NCI-H226 (cell line): ENCODE measurements at places on chromosomes 5 and 9.

- DNase-seq: peak; percentile 41
These were observed 7.6 kb upstream of the FAM240B start for GRCh38 chr9:38727497-38728001.

- no peak for DNase-seq
These were observed 190.1 kb downstream of the CWC27 start for GRCh38 chr5:64958757-64959391.

GRCh38 chr5:122756264-122756911 is 18.5 kb upstream of the SNX2 start:
- peak; percentile 78 for DNase-seq

- no peak for DNase-seq
These were observed 55.8 kb downstream of the NUP214 start for GRCh38 chr9:131181091-131181681.

DNA sequence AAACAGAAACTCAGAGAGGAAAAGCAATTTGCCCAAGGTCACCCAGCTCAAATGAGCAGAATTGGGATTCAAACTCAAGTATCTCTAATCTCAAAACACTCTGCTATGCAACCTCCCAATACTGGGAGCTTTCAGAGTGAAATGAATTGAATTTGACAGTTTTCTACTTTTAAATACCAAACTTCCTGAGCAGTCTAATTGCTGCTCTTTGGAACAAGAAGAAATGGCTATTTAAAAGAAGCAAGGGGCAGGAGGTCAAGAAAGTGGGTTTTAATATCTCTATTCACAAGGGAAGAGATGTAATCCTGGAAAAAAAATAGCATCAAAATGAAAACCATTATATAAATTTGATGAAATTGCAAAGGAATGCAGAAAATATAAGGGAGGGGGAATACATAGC is 142.6 kb downstream of the INSYN2B start:
- no peak for DNase-seq

DNA sequence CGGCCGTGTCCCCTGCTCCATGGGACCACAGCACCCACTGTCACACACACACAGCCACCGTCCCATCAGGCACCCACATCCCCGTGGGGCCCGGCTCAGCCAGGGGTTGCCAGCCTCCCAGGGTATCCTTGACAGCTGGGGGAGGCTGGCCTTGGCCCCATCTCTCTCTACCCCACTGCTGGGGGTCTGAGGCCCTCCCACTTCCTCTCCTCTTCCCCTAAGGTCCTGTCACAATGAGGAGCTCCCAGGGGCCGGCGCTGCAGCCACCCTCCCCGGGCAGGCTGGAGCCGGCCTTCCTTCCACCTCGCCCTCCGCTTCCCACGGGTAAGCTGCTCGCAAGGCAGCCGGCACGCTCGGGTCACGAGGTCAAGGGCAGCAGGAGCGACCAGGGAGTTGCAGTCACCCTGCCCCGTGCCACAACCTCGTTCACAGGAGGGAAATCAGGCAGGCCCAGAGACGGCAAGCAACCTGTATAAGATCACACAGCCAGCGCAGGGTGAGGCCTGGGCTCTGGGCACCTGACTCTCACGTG is 38.6 kb upstream of the NOTCH1 start:
- DNase-seq: no peak

DNA sequence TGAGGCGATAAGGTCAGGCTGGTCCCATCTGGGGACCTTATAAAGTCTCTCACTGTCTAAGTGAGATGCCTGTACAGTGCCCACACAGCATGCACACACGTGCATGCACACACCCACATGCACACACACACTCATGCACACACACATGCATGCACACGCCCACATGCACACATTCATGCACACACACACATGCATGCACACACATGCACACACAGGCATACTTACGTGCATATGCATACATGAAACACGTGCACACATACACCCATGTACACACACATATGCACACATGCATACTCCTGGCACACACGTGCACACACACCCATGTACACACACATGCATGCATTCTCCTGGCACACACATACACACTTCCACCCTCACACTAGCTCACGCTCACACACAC is 12.2 kb downstream of the COL23A1 start:
- no peak for DNase-seq

- DNase-seq: no peak
These were observed 24.7 kb upstream of the CTNND2 start for GRCh38 chr5:11928909-11929308.

GRCh38 chr5:64637144-64637543 is 53.2 kb upstream of the SHISAL2B start:
- DNase-seq: no peak

- no peak for DNase-seq
These were observed 1021.7 kb downstream of the EFNA5 start for GRCh38 chr5:106649031-106649430.

DNA sequence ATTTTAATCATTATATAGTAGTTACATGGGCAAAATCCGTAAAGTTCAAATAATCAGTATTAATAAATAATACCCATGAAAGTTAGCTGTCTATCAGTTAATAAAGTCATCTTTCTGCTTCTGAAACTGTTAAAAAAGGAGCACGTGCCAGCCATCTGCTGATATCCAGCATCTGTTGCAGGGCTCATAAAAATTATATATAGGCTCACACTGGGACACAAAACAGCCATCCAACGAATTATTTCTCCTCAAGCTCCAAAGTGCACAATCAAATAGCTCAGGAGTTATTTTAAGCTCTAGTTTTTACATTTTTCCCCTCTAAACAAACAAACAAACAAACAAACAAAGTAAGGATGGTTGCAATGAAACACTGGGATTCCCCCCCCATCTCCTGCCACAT is 48.3 kb downstream of the MRPS27 start:
- no peak for DNase-seq

- no peak for DNase-seq
These were observed 104.6 kb upstream of the LRRTM2 start for GRCh38 chr5:138979684-138980280.

- DNase-seq: no peak
These were observed 70.1 kb downstream of the PIP5K1B start for GRCh38 chr9:68775003-68775730.

DNA sequence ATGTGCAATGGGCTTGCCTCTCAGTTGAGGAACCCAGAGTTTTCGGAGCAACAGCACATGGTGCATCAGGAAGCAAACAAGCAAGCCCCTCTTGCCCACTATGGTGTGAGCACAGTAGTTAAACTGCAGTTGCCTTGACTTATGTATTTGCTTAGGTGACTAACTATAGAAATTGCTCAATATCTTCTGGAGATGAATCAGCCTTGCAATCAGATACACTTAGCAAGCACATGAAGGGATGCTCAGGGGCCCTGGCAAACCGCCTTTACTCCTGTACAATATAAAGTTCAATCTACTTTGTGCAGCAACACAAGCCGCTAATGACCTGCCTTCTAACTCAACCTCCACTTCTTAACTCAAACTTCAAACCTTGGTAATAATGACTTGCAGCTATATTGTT is 581.7 kb upstream of the RIOK2 start:
- peak; percentile 54 for DNase-seq

GRCh38 chr9:130193103-130193502 is 20.9 kb downstream of the NCS1 start:
- DNase-seq: no peak

DNA sequence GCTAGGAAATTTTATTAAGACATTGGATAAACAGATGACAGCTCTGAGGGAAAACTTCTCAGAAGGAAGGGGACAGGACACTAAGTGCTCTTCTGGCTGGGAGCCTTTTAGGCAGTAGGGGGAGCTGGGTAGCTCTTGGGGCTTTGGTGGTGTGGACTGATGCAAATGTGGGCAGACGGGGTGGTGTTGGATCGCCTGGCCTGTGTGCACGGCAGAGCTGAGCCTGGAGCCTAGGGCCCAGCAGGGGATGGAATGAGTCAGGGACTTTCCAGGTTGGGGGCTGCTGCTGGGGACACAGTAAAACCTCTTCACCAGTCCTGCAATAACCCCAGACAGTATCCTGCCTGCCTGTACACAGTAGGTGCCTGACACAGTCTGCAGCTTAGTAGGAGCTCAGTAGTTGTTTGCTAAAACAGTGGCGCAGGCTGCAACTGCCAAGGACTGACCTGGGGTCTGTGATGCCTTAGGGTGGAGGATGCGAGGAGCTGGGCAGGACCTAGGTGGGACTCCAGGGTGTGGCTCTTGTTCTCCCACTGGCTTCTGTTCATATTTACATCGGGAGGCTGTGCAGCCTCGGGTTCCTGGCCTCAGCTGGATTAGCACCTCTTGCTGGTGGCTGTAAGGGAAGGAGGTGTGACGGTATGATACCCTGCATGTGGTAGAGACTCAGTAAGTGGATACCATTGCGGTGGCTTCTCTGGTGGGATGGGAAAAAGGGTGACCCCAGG is 83.8 kb downstream of the DAB2IP start:
- peak; percentile 58 for DNase-seq

DNA sequence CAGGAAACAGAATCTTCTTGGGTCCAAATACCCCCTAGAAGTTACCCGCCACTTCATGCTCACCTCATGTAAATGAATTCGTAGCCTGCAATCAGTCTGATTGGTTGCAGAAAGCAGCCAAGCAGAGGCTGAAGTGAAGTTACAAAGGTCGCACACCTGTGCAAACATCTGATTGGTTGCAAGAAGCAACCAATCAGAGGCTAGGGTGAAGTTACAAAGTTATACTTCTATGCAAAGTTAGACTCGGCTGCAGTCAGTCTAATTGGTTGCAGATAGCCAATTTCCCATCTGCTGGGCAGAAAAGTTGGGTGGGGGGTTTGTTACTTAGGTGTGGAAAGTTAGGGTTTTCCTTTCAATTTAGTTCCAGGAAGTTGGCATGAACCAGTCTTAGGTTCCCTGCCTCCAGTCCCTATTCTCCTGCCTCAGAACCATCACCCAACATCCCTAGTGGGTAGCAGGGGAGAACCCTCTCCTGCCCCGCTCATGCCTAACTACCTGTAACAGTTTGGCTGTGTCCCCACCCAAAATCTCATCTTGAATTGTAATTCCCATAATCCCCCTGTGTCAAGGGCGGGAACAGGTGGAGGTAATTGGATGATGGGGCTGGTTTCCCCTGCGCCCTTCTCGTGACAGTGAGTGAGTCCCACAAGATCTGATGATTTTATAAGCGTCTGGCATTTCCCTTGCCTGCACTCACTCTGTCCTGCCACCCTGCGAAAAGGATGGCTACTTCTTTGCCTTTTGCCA is 1.2 kb upstream of the RUSC2 start:
- DNase-seq: no peak

GRCh38 chr5:43303242-43303641 is 10.0 kb downstream of the HMGCS1 start:
- DNase-seq: no peak

DNA sequence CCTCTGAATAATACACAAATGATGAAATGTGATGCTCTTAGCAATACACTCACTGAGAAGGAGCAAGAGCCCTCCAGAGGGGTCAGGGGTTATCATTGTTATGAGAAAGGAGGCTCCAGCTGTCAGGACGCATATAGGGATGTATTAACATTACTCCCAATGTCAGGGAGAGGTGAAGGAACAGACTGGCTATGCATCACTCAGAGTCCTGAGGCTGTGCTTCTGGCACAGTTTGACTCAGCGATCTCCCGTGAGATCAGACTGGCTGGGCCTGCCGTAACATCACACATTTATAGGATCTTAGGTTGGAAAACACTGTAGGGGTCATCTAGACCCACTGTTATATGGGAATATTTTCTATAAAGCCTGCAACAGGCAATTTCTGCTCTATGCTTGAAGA is 226.5 kb upstream of the GLRA1 start:
- DNase-seq: no peak

DNA sequence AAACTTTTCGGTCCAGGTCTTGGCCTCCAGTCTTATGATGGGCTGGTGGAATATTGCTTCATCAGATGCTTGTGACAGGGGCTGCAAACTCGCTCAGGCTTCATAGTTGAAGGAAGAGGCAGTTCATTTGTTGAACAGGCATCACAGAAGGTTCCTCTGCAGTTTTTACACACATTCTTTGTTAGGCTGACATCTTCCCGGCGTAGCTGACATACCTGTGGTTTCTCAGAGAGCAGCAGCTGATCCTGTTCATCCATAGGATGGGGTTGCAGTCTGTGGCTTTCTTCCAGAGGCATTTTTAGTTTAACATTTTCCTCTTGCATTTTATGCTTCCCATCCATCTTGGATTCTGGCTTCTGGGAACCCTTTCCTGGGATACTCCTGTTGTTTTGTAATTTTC is 1255.2 kb downstream of the EFNA5 start:
- peak; percentile 81 for DNase-seq

DNA sequence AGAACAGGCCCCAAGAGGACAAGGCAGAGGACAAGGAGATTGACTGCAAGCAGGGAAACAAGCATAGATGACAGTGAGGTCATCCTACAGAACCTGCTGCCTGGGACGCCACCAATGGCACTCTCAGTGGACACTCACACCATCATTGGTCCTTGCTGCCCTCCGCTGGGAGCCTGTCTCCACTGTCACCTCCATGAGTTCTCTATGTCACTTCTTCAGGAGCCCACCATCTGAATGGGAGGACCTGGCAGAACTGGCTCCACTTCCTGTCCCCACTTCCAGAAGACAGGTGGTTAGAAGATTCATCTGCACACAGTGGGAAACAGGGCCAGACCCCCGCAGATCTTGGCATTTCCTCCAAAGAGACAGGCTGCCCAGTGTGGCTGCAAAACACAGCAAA is 188.9 kb downstream of the HSD17B3 start:
- no peak for DNase-seq

DNA sequence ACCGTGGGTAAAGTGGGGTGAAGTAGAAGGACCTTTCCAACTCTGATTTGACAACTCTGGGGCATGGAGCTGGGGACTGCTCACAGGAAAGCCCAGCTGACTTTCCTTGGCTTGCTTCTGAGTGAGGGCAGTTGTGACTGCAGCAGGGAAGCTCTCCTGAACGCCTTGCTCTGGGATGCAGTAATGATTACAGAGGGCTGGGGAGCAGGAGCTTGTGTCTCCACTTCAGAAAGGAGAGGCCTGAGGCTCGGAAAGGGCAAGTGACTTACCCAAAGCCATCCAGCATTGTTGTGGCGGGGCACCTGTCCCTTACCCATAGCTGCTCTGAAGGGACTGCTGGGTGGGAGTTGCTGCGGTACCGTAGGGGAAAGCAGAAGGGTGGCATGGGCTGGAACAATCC is 41.2 kb downstream of the GSN start:
- DNase-seq: no peak

- no peak for DNase-seq
These were observed 72.2 kb upstream of the TNFSF8 start for GRCh38 chr9:115002371-115003120.

- DNase-seq: no peak
These were observed 61.0 kb upstream of the CAST start for GRCh38 chr5:96601200-96601599.

- DNase-seq: no peak
These were observed 8.5 kb downstream of the KLF9 start for GRCh38 chr9:70405808-70406433.
